Endothelial cell (in vitro differentiated cells): ENCODE measurements at places on chromosomes 3 and 15.

DNA sequence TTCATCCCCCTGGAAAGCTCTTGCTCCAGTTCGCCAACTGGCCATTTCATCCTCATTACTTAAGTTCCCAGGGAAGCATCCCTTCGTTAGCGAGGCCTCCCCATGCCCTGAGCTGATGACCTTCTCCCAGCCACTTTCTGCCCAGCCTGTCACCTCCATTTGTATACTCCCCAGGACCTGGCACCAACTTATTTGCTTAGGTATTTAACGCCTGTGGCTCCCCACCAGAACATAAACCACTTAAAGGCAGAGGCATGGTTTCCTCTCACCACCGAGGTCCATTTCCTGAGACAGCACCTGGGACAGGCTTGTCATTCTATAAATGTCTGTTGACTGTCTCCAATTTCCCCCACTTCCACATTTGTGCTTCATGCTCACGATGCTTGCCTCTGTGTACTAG is 189.0 kb downstream of the ZNF621 start:
- DNase-seq = no peak

DNA sequence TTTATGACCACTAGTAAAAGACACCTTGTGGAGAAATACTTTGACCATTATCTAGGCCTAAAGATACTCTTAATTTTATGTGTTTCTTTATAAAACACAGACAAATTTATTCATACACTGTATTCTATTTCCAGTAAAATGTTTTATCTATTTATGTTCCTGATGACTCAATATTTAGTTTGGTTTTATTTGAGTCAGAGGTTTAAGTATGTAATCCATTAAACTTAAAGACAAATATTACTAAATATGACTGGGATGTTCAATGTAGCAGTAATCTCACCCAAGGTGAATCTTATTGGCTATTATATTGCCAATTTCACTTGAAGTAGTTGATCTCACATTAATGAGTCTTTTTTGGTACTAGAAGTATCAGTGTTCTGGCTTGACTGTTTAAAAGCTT is 799.7 kb downstream of the CADM2 start:
- DNase-seq = no peak

GRCh38 chr3:48858709-48859108 is 11.0 kb upstream of the PRKAR2A start:
- no peak for DNase-seq

DNA sequence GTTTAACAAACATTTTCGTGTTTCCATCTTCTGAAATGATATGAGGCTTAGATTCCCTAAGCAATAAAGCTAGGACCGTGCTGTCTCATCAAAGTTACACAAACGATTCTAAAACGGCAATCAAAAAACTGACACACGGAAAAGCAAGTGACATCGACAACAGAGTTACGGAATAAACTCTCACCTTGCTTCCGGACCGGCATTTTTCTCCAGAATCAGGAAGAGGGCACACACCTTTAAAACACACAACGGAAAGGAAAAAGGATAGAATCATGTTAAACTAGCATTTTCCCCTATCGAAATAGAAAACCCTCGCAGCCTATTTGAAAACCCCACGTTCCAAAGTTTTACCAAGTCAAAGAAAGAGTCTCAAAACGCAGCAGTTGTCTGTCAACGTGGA is 1.4 kb downstream of the DLG1 start:
- no peak for DNase-seq

DNA sequence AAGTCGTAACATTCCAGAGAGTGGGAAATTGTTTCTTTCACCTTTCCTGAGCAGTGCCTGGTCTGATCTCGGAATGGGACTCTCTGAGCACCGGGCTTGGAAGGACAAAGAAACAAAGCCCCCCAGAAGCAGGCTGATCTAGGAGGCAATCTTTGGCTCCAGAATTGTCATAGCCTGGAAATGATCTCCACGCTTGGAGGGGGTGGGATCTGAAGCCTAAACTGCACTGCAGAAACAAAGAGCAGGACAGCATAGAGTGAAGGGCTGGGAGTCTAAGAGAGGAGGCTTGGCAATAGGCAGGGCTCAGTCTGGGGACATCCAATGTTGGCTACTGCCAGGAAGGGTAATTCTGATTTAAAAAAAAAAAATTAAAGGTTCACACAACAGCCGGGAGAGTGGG is 1.9 kb downstream of the CRABP1 start:
- no peak for DNase-seq

- DNase-seq = no peak
These were observed 25.3 kb upstream of the PIAS1 start for GRCh38 chr15:68028888-68029207.

DNA sequence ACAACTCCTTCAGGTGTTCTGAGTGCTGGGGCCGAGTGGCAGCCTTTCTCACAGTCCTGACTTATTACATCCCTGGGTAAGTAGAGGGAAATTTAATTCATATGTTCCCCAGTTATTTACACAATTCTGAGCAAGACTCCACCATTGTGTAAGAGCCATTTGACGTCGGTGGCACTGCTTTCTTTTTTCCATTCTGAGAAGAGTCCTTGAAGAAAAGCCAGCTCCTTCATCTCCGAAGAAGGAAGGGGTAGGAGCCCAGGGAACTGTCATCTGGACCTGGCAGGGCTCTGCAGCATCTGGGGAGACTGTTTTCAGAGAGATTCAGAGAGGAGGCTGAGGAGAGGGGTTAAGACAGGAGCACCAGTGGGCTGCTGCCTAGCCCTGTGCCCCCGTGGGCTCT is 22.6 kb upstream of the MASP1 start:
- DNase-seq = no peak
